Caco-2 (cell line): ENCODE measurements at places on chromosomes 1 and 21. TPM values are rescaled to one million over a fixed set of nuclear protein-coding genes. Genes with fewer than 3 reads are reported as not detected.
A peak's percentile ranks its signal among the peaks of the same experiment; 100 is the strongest.

L1TD1 gene
- total RNA-seq = 0.29 and 0.56 TPM in 2 replicates

TFF1 gene
- total RNA-seq = 9.8 and 26.3 TPM in 2 replicates

CRB1 gene
- not detected in 2 replicates for total RNA-seq

OLIG2 gene
- not detected in 2 replicates for total RNA-seq

ITPKB gene
- 4.4 and 5.2 TPM in 2 replicates for total RNA-seq

MARK1 gene
- total RNA-seq = 0.05 and 0.14 TPM in 2 replicates

FAM163A gene
- total RNA-seq = not detected in 2 replicates

BCAR3 gene
- total RNA-seq = 9.3 and 9.9 TPM in 2 replicates

FMO3 gene
- 0.51 TPM in 1 of 2 replicates, not detected in the other for total RNA-seq

ICOSLG gene
- 12.6 and 13.5 TPM in 2 replicates for total RNA-seq

COL24A1 gene
- 0.07 TPM in 1 of 2 replicates, not detected in the other for total RNA-seq

UBL4B gene
- total RNA-seq = not detected in 2 replicates

FMOD gene
- 32.6 and 36.3 TPM in 2 replicates for total RNA-seq

LMX1A gene
- not detected in 2 replicates for total RNA-seq

DNA sequence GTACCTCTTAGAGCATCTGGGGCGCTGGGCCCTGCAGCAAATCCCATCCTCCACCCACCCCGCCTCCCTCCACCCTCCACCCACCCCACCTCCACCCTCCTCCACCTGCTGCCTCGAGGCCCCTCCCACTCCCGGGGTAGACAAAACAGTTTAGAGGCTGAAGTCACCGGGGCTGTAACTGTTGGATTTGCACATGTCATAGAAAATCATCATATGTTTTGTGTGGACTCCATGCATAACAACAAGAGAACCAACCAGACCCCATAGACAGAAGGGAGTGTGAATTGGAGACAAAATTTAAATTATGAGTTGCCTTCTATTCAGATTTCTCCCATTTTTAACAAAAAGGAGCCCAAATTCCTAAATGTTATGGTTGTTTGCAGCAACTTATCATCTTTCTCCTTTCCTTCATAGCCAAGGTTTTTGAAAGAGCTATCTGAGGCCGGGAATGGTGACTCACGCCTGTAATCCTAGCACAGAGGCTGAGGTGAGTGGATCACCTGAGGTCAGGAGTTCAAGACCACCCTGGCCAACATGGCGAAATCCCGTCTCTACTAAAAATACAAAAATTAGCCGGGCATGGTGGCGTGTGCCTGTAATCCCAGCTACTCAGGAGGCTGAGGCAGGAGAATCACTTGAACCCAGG is 28.2 kb upstream of the LGALS8 start:
- no peaks in the 10 kb centered on the region for H3K27me3 ChIP-seq
- peak overlapping the region; percentile 79 for H3K27ac ChIP-seq
- H3K36me3 ChIP-seq = no peaks in the 10 kb centered on the region
- no peak overlapping the region for H3K4me3 ChIP-seq

GRCh38 chr1:174247472-174247871 is 88.2 kb downstream of the RABGAP1L start:
- no peaks in the 10 kb centered on the region for H3K4me1 ChIP-seq
- no peak overlapping the region for H3K4me3 ChIP-seq
- no peaks in the 10 kb centered on the region for H3K36me3 ChIP-seq
- no peak for DNase-seq

DNA sequence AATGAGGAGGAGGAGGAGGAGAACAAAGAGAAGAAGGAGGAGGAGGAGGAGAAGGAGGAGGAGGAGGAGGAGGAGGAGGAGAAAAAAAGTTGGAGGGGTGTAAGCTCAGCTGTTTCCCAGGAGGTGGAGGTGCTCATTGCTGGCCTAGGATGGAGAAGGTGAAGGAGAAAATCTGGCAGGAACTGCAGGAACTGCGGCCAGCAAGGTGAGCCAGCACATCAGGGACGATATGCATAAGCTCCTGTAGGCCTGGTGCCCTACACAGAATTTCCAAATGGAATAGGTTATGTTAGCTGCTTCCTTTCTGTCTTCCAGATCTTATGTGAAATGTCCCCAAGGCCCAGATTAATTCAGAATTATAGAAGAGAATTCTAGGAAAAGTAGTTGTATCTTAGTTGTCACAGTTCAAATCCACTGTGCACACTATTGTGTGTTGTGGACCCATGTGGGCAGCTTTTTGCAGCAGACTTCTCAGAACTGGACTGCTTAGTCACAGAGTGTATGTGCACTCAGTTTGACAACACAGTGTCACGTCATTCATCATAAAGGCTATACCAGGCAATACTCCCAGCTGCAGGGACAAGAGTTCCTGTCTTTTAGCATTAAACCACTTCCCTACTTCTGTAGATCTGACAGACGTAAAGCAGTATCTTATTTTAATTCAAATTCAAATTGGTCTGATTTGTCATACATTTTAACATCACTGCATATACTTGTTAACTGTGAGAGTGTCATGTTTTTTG is 303.7 kb downstream of the HLX start:
- no peaks in the 10 kb centered on the region for H3K36me3 ChIP-seq
- no peak overlapping the region for H3K4me3 ChIP-seq
- H3K27me3 ChIP-seq = no peaks in the 10 kb centered on the region
- no peaks in the 10 kb centered on the region for H3K4me1 ChIP-seq
- no peak for DNase-seq
- no peak overlapping the region for H3K27ac ChIP-seq

GRCh38 chr21:43367296-43367695 is 59.6 kb downstream of the SIK1 start:
- no peaks in the 10 kb centered on the region for H3K4me1 ChIP-seq
- no peak for DNase-seq
- no peak overlapping the region for H3K4me3 ChIP-seq

DNA sequence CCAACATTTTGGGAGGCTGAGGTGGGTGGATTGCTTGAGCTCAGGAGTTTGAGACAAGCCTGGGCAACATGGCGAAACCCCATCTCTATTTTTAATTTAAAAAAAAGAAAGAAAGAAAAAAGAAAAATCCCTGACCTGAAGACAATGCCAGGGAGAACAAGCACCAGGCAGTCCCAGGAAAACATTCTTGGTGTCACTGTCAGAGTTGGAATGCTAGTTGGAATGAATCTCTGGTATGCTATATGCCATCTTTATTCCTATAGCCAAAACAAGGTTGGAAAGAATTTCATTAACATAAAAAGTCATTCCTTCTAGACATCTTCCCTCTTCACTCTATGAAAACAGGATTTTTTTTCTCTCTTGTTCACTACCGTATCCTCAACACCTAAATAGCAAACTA is 2.8 kb downstream of the DNAJC8 start:
- H3K4me1 ChIP-seq = no peaks in the 10 kb centered on the region
- no peak overlapping the region for H3K27ac ChIP-seq
- no peak for DNase-seq
- H3K4me3 ChIP-seq = no peak overlapping the region

GRCh38 chr1:226535666-226536065 is 12.9 kb upstream of the STUM start:
- H3K36me3 ChIP-seq = no peaks in the 10 kb centered on the region
- no peak for DNase-seq
- H3K4me1 ChIP-seq = peaks cover 24% of the 10 kb centered on the region
- no peaks in the 10 kb centered on the region for H3K27me3 ChIP-seq
- no peak overlapping the region for H3K27ac ChIP-seq

GRCh38 chr21:14762327-14762726 is 216.2 kb upstream of the SAMSN1 start:
- H3K4me1 ChIP-seq = no peaks in the 10 kb centered on the region
- H3K27ac ChIP-seq = no peak overlapping the region
- no peaks in the 10 kb centered on the region for H3K36me3 ChIP-seq
- no peak overlapping the region for H3K4me3 ChIP-seq

- DNase-seq = no peak
- H3K27ac ChIP-seq = no peak overlapping the region
- no peaks in the 10 kb centered on the region for H3K4me1 ChIP-seq
These were observed 43.5 kb upstream of the ADARB1 start for GRCh38 chr21:45030682-45031570.

GRCh38 chr1:168664069-168664834 is 64.8 kb downstream of the DPT start:
- DNase-seq = no peak
- no peaks in the 10 kb centered on the region for H3K36me3 ChIP-seq
- no peaks in the 10 kb centered on the region for H3K27me3 ChIP-seq
- no peak overlapping the region for H3K4me3 ChIP-seq
- 0 out of 2 replicates have a peak, but pooled peaks cover 8% of the 10 kb centered on the region for H3K4me1 ChIP-seq

GRCh38 chr1:183246436-183246835 is 60.4 kb downstream of the LAMC2 start:
- no peak for DNase-seq
- H3K27ac ChIP-seq = no peak overlapping the region
- no peaks in the 10 kb centered on the region for H3K36me3 ChIP-seq
- no peaks in the 10 kb centered on the region for H3K27me3 ChIP-seq

DNA sequence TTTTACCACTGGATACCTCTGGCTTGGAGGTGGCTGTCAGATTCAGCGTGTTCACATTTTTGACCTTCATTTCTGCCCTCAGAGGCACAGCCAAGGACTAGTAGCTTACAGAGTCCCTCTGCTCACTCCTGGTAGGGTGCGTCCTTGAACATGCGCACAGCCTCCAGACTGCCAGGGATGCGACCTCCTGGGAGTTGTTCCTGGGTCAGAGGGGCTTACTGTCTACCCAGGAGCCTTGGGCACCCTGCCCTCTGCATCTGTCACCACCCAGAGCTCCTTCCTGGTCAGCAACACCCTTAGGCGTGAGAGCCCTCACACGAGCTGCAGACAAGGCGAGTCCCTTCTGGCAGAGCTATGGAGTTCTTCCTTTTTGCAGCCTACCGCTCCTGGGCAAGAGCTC is 1.7 kb downstream of the SLX9 start:
- peaks cover 6% of the 10 kb centered on the region; the same call in 1 of the 2 replicates for H3K4me1 ChIP-seq
- peaks cover 3% of the 10 kb centered on the region for H3K36me3 ChIP-seq
- H3K27ac ChIP-seq = peak overlapping the region; percentile 94
- peak; percentile 17 for DNase-seq
- no peak overlapping the region for H3K4me3 ChIP-seq

- DNase-seq = no peak
- H3K27ac ChIP-seq = no peak overlapping the region
- no peaks in the 10 kb centered on the region for H3K4me1 ChIP-seq
These were observed 60.8 kb upstream of the PRKACB start for GRCh38 chr1:84083307-84083706.

- no peaks in the 10 kb centered on the region for H3K27me3 ChIP-seq
- H3K36me3 ChIP-seq = no peaks in the 10 kb centered on the region
- no peak overlapping the region for H3K27ac ChIP-seq
These were observed 344.1 kb upstream of the VAMP3 start for GRCh38 chr1:7426780-7427604.

GRCh38 chr1:8374356-8374755 is 56.4 kb downstream of the SLC45A1 start:
- DNase-seq = no peak
- 0 out of 2 replicates have a peak, but pooled peaks cover 5% of the 10 kb centered on the region for H3K4me1 ChIP-seq
- H3K27ac ChIP-seq = no peak overlapping the region
- no peaks in the 10 kb centered on the region for H3K27me3 ChIP-seq

DNA sequence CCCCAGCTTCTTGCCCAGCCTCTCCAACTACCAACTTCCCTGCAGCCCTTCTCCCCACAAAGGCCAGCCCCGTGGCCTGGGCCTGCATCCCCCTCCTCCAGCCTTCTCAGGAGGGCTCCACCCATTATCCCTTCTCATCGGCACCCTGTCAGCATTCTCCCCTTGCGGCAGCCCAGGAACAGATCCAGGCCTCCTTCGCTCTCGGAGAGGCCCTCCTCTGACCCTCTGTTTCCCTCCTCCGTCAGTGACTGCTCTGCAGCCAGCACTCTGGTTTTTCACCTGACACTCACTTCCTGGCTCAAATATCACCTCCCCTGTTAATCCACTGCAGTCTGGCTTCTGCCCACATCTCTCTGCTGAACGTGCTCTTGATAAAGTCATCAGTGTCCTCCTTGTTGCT is 17.5 kb downstream of the ADGRB2 start:
- no peak overlapping the region for H3K4me3 ChIP-seq
- no peak overlapping the region for H3K27ac ChIP-seq
- H3K36me3 ChIP-seq = no peaks in the 10 kb centered on the region
- H3K4me1 ChIP-seq = peaks cover 5% of the 10 kb centered on the region

DNA sequence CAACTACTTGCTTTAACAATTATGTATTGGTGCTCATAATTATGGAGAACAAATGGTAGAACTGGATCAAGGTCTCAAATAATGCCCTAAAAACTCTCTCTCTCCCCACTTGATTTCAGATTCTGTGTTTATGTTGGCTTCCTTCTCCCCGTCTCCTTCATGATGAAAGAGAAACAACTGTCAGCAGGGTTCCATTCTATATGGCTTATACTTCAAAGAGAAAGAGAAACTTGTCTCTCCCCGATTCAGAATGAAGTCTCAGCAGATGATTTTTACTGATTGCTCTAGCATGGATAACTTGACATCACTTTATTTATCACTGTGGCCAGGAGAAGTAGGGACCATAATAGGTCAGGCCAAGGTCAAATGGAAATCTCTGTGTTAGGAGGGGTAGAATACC is 575.6 kb downstream of the AGBL4 start:
- no peak for DNase-seq
- no peaks in the 10 kb centered on the region for H3K4me1 ChIP-seq
- H3K4me3 ChIP-seq = no peak overlapping the region
- H3K36me3 ChIP-seq = no peaks in the 10 kb centered on the region
- H3K27ac ChIP-seq = no peak overlapping the region
- H3K27me3 ChIP-seq = no peaks in the 10 kb centered on the region

DNA sequence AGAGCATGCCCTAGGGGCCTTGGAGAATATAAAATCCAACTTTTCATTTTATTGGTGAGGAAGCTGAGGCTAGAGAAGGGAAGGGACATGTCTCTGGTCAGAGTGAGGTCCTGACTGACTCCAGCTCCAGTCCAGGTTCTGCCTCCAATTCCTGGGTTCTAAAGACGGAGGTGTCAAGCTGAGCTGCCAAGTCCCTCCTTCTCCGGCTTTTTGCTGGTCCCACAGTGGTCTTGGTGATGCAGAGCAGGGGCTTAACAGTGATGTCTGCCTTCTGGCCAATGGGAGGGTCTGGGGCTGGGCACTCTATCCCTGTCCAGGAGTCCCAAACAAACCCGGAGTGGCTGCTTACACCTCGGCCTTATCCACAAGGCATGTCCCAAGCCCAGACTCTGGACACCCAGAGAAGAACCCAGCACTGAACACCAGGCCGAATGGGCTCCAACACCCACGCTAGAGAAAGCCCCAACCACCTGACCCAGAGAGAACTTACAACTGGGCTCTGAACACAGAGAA is 104.8 kb downstream of the EBNA1BP2 start:
- no peak for DNase-seq
- H3K36me3 ChIP-seq = no peaks in the 10 kb centered on the region
- no peaks in the 10 kb centered on the region for H3K27me3 ChIP-seq

DNA sequence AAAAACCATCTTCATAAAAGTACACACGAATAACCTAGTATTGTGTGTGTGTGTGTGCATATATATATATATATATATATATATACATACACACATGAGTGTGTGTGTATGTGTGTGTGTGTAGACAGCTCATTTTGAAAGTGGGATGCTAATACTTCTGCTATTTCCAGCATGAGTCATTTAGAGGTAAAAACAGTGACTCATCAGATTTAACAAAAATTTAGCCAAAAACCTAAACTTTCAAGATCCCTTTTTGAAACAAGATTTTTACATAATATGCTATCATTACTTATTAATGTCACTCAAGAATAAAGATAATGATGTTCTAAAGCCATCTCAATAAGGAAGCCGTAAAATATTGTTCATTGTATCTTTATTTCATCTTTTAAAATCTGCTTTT is 35.6 kb upstream of the ADGRL4 start:
- no peak overlapping the region for H3K27ac ChIP-seq
- no peaks in the 10 kb centered on the region for H3K27me3 ChIP-seq
- H3K36me3 ChIP-seq = no peaks in the 10 kb centered on the region
- H3K4me1 ChIP-seq = no peaks in the 10 kb centered on the region
